ENCODE measurements at places on chromosomes 7 and 10.

DNA sequence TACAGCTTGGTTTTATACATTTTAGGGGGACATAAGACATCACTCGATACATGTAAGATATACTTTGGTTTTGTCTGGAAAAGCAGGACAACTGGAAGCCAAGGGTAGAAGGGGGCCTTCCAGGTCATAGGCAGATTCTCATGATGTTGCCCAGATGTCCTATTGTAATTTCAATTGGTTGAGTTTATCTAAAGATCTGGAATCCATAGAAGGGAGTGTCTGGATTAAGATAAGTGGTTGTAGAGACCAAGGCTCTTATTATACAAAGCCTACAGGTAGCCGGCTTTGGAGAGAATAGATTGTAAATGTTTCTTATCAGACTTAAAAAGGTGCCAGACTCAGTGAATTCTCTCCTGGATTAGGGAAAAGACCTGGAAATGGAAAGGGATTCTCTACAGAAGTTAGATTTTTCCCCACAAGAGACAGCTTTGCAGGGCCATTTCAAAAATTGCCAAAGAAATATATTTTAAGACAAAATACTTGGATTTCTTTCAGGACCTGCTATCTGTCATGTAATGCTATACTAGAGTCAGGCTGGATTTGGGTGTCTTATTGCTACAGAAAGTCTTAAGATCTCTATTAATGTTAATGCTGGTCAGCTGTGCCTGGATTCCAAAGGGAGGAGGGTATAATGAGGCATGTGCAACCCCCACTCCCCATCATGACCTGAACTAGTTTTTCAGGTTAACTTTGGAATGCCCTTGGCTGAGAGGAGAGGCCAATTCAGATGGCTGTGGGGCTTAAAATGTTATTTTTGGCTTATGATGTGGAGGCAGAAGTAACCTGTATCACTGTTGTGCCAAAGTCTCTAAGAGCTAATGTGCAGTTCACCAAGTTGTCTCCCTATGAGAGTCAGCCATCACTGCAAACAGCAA, 511.1 kb upstream of the C7orf33 start:
- no peak for DNase-seq

DNA sequence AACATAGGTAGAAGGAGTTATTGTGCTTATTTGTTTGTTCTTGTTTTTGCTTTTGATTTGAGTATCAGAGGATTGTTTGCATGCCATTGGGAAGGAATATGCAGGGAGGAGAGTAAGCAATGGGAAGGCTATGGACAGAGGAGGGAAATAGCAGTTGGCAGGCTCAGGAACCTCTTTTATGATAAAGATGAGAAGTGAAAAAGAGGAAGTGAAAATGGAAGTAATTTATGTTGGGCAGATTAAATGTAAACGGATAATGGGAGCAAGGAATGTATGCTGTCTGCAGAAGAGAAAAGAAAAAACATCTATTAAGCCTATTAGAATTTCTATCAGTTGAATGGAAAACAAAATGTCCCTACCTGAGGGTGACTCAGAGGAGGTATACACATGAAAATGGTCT, 90.1 kb upstream of the NPSR1 start:
- DNase-seq, result no peak

DNA sequence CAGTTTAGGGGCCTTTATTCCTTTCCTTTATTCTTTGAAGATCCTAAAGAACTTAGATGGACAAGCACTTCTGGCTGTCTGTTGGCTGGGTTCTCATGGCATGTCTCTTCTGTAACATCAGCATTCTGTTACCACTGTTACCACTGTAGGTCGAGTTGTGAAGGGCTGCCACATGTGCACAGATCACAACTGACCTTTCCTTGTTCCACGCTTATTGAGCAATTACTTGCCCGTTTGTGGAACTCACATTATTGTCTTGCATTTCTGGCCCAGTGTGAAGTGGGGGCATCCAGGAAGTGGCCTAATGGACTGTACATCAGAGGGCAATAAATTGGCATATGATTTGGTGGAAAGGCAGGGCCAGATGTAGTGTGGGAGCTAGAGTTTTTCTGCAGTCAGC, 23.7 kb downstream of the GBF1 start:
- DNase-seq, result peak; percentile 6

- no peak for DNase-seq
Measured at GRCh38 chr7:158085741-158086695, 501.6 kb downstream of the PTPRN2 start.
